ENCODE measurements at places on chromosomes 2 and 18. TPM values are rescaled to one million over a fixed set of nuclear protein-coding genes. Genes with fewer than 3 reads are reported as not detected.

GRCh38 chr2:180376066-180376465, 369.0 kb upstream of the CWC22 start:
- no peak for DNase-seq

DNA sequence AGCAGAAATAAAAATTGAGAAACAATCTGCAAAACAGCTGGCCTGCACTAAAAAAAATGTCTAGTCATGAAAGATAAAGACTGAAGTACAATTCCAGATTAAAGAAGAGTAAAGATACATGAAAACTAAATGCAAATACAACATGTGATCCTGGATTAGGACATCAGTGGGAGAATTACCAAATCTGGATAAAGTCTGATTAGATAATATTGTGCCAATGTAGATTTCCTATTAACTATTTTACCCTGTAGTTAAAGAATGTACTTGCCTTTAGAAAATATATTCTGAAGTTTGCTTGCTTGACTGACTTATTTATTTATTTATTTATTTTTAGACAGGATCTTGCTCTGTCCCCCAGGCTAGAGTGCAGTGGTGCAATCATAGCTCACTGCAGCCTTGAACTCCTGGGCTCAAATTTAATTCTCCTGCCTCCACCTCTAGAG, 58.7 kb downstream of the ASXL2 start:
- DNase-seq, result no peak

CLIP4 gene
- polyA plus RNA-seq, result 16.6 TPM

- DNase-seq, result no peak
These were observed 35.0 kb upstream of the CCDC85A start for GRCh38 chr2:56148825-56149224.

BUB1 gene
- 8.7 TPM for polyA plus RNA-seq

TDRD15 gene
- polyA plus RNA-seq, result not detected

- no peak for DNase-seq
These were observed 312.2 kb upstream of the SMIM21 start for GRCh38 chr18:75739682-75740081.

DNA sequence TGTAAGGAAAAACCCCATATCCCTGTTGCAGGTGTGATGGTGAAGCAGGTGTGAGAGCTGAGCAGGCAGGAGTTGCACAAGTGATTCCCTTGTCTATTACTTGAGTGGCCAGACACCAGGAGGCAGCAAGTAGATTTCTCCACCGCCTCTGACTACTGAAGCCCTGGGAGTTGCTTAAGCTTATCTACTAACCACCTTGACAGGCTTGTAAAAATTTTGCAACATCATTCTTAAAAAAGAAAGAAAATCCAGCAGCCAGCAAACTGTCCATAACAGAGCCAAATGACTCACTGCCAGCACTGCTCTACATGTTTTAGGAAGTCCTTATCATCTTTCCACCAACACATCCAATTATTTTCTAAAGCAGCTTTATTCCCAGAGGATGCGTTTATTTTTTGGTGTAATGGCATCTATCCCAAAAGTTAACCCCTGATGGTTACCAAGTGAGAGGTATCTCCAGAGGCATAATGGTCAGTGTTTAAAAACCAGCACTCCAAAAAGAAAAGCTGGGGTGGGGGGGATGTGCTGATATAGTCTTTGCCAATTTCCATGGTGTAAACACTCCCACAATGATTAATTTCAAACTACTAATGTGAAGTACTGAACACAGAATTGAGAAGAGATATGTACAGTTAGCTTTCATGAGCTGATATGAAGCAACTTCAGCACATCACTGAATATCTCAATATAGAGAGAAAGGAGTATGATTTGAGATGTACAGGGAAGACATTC, 16.3 kb upstream of the GPR39 start:
- no peak for DNase-seq

NT5DC4 gene
- polyA plus RNA-seq, result not detected

- no peak for DNase-seq
These were observed 242.4 kb downstream of the NAPG start for GRCh38 chr18:10768221-10768620.

- no peak for DNase-seq
These were observed 19.0 kb downstream of the BIN1 start for GRCh38 chr2:127087791-127088495.

DNA sequence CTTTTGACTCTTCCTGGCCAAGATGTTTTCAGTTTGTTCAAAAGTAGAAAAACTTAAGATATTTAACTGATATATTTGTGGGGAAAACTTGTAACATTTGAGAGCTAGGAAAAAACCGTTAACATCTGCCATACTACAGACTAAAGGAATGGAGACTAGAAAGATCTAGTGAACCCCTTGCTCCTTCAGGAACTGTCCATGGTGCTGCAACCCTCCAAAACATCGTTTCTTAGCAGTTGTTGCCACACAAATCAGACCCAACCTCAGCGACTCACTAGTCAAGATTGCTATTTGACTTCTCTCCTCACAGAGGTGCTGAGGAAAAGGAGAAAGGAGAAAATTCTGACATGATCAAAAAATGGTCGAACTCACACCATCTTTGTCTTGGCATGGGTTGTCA, 393.8 kb upstream of the LYPD1 start:
- DNase-seq, result peak; percentile 32

DNA sequence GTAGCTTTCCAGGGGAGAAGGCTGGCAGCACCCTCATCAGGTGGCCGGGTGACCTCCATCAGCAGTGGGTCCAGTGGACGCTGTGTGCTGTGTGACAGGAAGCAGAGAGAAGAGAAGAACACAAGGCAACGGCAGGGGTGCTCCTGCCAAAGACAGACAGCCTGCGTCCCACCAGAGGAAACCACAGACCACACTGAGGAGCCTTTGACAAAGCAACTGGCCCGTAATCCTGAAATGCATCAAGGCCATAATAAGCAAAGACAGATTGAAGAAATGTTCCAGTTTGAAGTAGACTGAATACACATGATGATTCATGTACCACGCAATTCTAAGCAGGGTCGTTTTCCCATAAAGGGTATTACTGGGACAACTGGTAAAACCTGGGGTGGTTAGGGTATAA, 172.4 kb downstream of the FBXO15 start:
- no peak for DNase-seq

- no peak for DNase-seq
These were observed 879.0 kb downstream of the CBLN2 start for GRCh38 chr18:71665131-71665530.

G6PC2 gene
- polyA plus RNA-seq, result not detected

DSG3 gene
- polyA plus RNA-seq, result 0.12 TPM

DNA sequence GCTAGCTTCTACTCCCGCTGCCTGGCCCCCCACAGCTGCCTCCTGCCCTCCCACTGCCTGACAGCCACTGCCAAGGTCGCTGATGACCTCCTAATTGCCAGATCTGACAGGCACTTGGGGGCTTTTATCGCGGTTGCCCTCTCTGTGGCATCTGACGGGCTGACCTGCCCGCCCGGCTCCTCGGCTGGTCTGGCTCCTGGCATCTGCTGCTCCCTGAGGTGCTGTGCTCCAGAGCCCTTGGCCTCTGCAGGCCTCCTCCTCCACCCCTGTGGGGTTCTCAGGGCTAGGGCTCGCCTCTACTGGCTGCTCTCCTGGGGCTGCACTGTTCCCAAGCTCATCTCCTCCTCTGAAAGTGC, 43.1 kb downstream of the INHBB start:
- no peak for DNase-seq

DNA sequence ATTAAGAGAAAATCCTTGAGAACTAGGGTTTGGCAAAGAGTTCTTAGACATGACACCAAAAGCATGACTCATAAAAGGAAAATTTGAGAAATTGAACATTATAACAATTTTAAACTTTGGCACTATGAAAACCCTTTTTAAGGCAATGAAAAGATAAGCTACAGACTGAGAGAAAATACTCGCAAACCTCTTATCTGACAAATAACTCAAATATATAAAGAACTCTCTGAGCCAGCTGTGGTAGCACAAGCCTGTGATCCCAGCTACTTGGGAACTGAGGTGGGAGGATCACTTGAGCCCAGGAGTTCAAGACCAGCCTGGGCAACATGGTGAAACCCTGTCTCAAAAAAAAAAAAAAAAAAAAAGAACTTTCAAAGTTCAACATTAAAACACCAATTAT, 70.5 kb downstream of the FAM168B start:
- no peak for DNase-seq

DNA sequence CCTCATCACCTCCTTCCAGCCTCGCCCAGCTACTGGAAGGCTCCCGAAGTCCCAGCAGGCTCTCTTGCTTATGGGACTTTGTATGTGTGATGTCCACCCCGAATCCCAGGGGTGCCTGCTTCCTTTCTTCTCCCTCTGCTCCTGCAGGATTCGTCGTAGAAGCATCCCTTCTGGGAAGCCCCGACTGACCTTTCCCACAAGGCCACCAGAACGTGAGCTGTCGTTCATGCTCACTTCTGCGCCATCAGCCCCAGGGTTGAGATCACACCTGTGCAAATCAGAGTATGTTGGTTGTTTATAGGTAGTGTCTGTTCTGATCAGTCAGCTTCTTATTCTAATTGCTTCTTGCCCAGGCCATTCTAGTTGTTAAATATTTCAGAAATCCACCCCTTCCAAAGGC, 101.8 kb downstream of the HS1BP3 start:
- no peak for DNase-seq

DNA sequence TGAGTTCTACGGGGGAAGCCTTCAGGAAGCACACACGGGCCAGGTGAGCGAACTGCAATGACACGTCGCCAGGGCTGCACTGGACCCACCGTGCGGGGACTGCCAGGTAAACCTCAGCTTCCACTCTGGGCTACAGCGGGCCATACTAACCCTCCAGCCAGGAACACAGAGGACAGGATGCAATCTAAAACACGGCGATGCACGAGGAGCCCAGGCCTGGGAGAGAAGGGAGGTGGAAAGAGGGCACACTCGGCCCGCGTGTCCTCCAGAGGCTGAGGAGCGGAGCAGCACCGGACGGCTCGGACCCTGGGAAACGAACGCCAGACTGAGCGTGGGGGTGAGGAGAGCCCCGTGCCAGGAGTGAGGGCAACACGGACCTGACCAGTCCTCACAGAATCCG, 69.3 kb downstream of the HDAC4 start:
- no peak for DNase-seq

ALKAL2 gene
- 0.49 TPM for polyA plus RNA-seq

GRCh38 chr2:112482309-112483041, 519 bp downstream of the TTL start:
- DNase-seq, result peak; percentile 23

DNA sequence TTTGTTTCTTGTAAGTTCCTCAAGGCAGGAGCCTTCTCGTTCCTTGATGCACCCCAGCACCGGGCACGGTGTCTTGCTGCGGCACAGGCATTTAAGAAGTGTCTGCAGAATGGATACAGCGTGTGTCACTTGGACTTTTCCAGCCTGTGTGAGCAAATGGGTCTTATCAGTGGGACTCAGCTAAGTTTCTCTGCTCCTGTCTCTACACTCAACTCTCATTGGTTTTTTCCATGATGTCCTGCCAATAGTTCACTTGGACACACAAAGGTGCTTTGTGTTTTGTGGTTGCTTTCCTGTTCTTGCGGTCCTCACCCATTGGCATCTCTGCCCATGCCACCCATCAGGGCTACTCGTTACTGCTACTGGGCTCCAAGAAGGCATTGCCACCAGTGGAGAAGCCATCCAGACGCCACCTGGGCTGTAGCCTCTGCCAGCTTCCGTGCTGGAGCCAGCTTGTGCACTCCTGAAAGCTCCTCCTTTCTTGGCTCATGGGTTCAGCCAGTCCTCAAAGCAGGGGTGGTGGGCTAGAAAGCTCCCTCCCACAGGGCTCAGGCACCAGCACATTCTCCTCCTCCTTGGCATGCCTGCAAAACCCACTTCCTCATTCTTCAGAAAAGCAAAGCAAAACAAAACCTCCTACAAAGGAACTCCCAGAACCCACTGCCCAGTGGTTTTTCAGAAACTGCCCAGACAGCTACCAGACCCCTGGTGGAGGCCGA, 41.4 kb downstream of the IL1R2 start:
- no peak for DNase-seq

- peak; percentile 88 for DNase-seq
These were observed 27.0 kb downstream of the TMEM200C start for GRCh38 chr18:5868218-5868854.

- DNase-seq, result no peak
These were observed 53.0 kb downstream of the POMC start for GRCh38 chr2:25115249-25115883.

DNA sequence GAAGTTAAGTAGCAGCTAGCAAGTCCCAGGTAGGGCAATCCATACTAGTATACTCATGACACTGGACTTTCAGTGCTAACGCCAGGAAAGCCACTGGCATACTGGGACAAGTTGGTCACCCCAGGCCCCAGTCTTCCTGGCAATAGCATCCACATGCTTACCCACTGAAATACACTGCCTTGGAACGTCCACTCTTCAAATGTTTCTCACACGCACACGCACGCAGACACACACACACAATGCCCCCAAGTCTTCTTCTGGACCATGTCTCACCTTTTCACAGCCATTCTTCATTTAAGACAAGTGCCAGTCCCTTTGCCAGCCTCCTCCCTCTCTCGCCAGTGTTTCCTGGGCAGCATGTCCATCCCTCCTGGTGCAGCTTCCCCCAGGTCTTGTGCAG, 8.7 kb upstream of the TEX261 start:
- no peak for DNase-seq

DNA sequence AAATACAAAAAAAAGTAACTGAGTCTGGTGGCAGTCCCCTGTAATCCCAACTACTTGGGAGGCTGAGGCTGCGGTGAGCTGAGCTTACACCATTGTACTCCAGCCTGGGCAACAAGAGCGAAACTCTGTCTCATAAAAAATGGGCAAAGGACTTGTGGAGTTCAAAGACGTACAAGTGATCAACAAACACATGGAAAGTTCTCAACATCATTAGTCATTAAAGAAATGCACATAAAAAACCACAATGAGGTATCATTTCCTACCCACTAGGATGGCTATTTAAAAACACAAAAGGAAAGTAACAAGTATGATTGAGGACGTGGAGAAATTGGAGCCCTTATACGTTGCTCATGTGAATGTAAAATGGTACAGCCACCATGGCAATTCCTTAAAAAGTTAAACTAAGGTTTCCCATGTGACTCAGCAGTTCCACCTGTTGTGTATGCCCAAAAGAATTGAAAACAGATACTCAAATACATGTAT, 52.3 kb downstream of the RAB10 start:
- no peak for DNase-seq

RBM44 gene
- 0.93 TPM for polyA plus RNA-seq

Data from hindlimb muscle (tissue), 1 donor.